Mesothelial cell of epicardium (in vitro differentiated cells): ENCODE measurements at places on chromosomes 11 and 22.

DNA sequence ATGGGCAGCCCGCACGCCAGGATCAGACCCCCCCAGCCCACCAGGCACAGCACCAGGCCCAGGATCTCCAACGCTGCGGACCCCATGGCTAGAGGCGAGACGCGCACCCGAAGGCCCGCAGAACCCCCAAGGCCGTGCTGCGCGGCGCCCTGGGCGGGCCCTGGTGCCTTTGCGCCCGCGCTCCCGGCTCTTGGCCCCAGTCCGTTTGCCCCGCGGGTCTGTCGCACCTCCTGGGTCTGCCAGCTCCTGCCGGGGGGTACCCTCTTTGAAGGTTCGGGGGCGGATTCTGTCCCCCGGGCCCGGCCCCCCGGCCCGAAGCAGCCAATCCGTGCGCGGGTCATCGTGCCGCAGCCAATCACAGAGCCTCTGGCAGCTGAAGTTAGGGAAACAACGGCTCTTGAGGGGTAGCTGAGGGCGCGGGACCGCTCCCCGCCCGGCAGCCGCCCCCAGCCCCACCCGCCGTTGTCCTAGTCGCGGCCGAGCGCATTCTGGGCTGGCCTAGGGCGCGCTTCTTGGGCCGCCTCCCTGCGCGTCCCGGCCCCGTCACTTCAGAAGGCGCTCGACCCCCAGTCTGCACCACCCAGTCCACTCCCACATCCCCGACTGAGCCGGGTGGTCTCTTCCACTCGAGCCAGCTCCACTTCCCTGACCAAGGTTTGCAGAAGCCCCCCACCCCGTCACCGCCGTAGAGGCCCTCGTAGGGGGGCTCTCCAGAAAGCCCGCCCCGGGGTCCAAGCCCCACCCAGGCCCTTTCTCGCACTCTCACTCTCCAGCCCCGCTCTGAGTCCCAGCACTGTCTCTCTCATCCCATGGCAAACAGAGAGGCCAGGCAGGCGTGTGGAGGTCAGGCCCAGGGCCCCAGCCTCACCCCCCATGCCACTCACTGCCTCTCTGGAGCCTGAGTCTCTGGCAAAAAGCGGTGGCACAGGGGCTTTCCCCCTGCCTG is at the start of gene CLDN5:
CLDN5 (minus strand) TSS at position 241 of the 946 bp plus-strand sequence; CDS start at position 86, 155 bp downstream.
- peaks cover 59% of the 10 kb centered on the region for H3K27me3 ChIP-seq
- H3K27ac ChIP-seq: no peak within 1 kb of the TSS
- H3K4me1 ChIP-seq: peaks cover 12% of the 10 kb centered on the region
- no peaks in the 10 kb centered on the region for H3K36me3 ChIP-seq
- no peak for DNase-seq

- H3K4me1 ChIP-seq: no peaks in the 10 kb centered on the region
- H3K27ac ChIP-seq: no peak overlapping the region
- peaks cover 9% of the 10 kb centered on the region for H3K27me3 ChIP-seq
Observed at GRCh38 chr22:16914006-16914405, 88.8 kb upstream of the XKR3 start.

GRCh38 chr11:10426475-10426874 is 28.6 kb upstream of the AMPD3 start:
- peaks cover 23% of the 10 kb centered on the region for H3K27me3 ChIP-seq
- no peak overlapping the region for H3K4me3 ChIP-seq
- no peaks in the 10 kb centered on the region for H3K4me1 ChIP-seq
- H3K36me3 ChIP-seq: no peaks in the 10 kb centered on the region
- H3K27ac ChIP-seq: no peak overlapping the region

DNA sequence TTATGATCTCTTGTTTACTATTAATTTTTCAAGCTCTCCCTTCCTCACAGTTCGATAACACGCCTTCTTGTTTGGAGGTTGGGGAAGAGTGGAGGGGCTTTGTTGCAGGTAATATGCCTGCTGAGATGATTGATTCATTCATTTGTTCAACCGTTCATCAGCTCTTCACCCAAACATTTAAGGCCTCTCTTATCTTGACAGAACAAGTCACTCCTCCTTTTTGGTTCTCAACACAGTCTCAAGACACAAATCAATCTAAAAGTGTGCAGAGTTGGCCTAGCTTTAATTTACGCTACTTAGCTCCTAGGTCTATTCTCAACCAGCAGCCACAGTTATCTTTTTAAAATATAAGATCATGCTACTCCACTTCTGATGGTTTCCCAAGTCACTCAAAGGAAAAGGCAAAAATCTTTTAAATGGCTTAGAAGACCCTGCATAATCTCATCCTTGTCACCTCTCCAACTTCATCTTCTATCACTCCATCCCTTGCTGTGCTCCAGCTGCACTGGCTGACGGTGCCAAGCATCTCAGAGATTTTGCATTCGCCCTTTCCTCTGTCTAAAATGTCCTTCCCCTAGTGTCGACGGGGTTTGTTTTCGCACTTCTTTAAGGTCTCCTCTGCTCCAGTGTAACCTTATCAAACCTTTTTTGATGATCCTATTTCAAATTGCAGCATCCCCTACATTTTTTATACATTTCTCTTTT is 60.3 kb downstream of the AMBRA1 start:
- H3K27ac ChIP-seq: no peak overlapping the region
- no peaks in the 10 kb centered on the region for H3K27me3 ChIP-seq
- H3K4me1 ChIP-seq: peaks cover 12% of the 10 kb centered on the region
- no peak overlapping the region for H3K4me3 ChIP-seq
- DNase-seq: no peak
- no peaks in the 10 kb centered on the region for H3K36me3 ChIP-seq

GRCh38 chr11:45885274-45885920 is at the start of gene MAPK8IP1:
Gene MAPK8IP1 (plus strand): TSS chr11:45885651. CDS start chr11:45885821, 170 bp downstream.
- H3K4me1 ChIP-seq: peaks cover 3% of the 10 kb centered on the region
- H3K4me3 ChIP-seq: peak within 1 kb of the TSS; percentile 70
- DNase-seq: peak; percentile 74
- H3K27ac ChIP-seq: no peak within 1 kb of the TSS

DNA sequence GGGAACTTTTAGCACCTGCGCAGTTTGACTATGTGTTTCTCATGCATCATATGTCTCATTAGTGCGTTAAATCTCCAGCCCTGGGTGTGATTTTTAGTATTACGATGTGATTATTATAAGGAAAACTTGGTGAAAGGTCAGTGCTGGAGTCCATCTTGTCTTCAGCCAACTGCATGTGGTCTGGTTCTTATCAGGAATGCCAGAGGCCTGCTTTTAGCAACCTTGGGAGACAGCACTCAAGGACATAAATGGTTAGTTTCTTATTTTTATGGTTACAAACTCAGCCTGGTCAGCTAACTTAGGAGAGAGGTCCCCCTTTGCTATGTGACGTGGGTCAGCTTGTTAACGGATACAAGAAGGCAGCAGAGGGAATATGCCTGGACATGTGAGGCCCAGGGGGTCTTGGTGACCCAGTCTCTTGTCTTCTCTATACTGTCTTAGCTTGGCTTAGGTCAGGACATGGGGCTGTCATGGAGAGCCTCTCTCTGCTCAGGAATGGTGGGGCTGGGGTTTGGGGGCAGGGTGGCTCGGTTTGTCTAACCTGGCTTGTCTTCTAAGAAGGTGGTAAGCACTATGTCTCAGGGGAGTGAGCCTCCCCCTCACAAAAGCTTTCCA is 21.5 kb downstream of the KCTD21 start:
- no peaks in the 10 kb centered on the region for H3K27me3 ChIP-seq
- no peaks in the 10 kb centered on the region for H3K36me3 ChIP-seq
- no peak for DNase-seq
- peaks cover 23% of the 10 kb centered on the region for H3K4me1 ChIP-seq
- H3K27ac ChIP-seq: no peak overlapping the region
- H3K4me3 ChIP-seq: no peak overlapping the region

GRCh38 chr22:20298110-20298802 is 21.6 kb downstream of the DGCR6L start:
- peaks cover 11% of the 10 kb centered on the region for H3K4me1 ChIP-seq
- H3K27me3 ChIP-seq: peaks cover 71% of the 10 kb centered on the region
- peak overlapping the region; percentile 2 for H3K27ac ChIP-seq
- no peaks in the 10 kb centered on the region for H3K36me3 ChIP-seq
- DNase-seq: no peak
- peak overlapping the region; percentile 66 for H3K4me3 ChIP-seq

- H3K27me3 ChIP-seq: peaks cover 64% of the 10 kb centered on the region
- DNase-seq: no peak
- H3K36me3 ChIP-seq: no peaks in the 10 kb centered on the region
- no peak overlapping the region for H3K27ac ChIP-seq
Observed at GRCh38 chr11:114039551-114039950, 20.0 kb upstream of the ZBTB16 start.

GRCh38 chr11:56911312-56911711 is 77.4 kb upstream of the OR5AK2 start:
- H3K27ac ChIP-seq: no peak overlapping the region
- no peaks in the 10 kb centered on the region for H3K27me3 ChIP-seq
- H3K4me3 ChIP-seq: no peak overlapping the region

DNA sequence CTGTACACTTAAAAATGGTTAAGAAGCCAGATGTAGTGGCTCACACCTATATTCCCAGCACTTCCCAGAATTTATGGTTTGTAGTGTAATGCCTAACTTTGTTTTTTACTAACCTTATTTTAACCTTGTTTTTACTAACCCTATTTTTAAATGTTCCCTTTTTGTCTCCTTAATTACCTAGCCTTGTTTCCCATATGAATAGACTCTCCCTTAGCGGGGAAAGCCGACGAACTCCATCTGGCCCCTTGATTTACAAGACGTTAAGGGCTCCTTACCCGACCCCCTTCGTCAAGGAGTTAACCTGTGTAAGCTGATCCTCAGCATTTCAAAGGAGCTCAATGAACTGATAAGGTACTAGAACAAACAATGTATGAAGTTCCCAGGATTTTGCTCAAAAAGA is 17.1 kb downstream of the APOBEC3H start:
- peak overlapping the region; percentile 22 for H3K4me3 ChIP-seq
- H3K4me1 ChIP-seq: peaks cover 43% of the 10 kb centered on the region
- DNase-seq: no peak
- H3K27ac ChIP-seq: peak overlapping the region; percentile 84
- H3K27me3 ChIP-seq: no peaks in the 10 kb centered on the region

DNA sequence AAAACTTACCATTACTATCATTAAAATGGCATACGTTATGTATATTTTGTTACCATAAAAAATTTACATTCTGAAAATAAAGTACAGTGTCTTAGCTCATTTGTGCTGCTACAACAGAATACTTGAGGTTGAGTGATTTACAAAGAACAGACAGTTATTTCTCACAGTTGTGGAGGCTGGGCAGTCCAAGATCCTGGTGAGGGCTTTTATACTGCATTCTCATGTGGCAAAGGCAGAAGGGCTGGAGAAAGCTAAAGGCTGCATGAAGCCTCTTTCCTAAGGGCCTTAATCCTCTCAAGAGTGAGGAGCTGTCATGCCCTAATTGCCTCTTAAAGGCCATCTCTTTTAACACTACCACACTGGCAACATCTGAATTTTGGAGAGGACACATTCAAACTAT is 13.3 kb downstream of the GGTLC2 start:
- H3K4me1 ChIP-seq: peaks cover 2% of the 10 kb centered on the region
- H3K27me3 ChIP-seq: peaks cover 43% of the 10 kb centered on the region
- no peaks in the 10 kb centered on the region for H3K36me3 ChIP-seq

- peaks cover 41% of the 10 kb centered on the region for H3K36me3 ChIP-seq
- no peaks in the 10 kb centered on the region for H3K4me1 ChIP-seq
- DNase-seq: no peak
- no peak overlapping the region for H3K4me3 ChIP-seq
Observed at GRCh38 chr11:47480762-47481161, 31.8 kb upstream of the RAPSN start.

DNA sequence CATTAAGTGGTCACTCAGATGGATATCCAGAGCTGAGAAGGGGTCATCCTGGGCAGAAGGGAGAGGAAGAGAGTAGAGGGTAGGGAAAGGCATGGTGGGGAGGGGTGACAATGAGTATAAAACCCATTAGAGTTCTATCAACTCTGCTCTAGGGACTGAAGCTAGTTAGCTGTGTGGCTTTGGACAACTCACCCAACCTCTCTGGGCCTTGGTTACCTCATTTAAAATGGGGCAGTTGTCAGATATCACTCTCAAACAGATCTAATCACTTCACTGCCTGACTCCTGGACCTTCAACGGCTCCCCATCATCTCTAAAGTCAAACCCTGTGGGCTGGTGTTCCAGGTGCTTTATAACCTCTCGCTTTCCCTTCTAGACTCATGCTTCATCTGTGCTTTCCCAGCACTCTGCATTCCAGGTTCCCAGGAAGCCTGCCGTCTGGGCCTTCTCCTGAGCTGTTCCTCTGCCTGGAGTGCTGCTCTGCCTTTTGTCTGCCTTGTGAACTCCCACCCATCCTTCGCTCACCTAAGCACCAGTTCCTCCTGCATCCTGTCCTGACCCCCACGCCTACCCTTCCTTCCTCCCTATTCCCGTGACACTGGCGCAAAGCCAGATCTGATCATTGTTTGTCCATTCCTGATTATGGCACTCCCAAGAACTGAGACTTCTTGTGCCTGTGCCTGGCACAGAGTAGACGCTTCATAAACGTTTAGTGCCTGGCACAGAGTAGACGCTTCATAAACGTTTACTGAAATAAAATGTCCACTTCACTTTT is 22.3 kb upstream of the KCNJ11 start:
- no peaks in the 10 kb centered on the region for H3K36me3 ChIP-seq
- no peak overlapping the region for H3K27ac ChIP-seq
- peaks cover 59% of the 10 kb centered on the region for H3K27me3 ChIP-seq
- no peak for DNase-seq
- H3K4me3 ChIP-seq: no peak overlapping the region

GRCh38 chr11:69209038-69209350 is 53.3 kb downstream of the SMIM38 start:
- peaks cover 5% of the 10 kb centered on the region for H3K27me3 ChIP-seq
- no peak for DNase-seq
- H3K4me1 ChIP-seq: peaks cover 14% of the 10 kb centered on the region
- peaks cover 5% of the 10 kb centered on the region for H3K36me3 ChIP-seq
- no peak overlapping the region for H3K27ac ChIP-seq

DNA sequence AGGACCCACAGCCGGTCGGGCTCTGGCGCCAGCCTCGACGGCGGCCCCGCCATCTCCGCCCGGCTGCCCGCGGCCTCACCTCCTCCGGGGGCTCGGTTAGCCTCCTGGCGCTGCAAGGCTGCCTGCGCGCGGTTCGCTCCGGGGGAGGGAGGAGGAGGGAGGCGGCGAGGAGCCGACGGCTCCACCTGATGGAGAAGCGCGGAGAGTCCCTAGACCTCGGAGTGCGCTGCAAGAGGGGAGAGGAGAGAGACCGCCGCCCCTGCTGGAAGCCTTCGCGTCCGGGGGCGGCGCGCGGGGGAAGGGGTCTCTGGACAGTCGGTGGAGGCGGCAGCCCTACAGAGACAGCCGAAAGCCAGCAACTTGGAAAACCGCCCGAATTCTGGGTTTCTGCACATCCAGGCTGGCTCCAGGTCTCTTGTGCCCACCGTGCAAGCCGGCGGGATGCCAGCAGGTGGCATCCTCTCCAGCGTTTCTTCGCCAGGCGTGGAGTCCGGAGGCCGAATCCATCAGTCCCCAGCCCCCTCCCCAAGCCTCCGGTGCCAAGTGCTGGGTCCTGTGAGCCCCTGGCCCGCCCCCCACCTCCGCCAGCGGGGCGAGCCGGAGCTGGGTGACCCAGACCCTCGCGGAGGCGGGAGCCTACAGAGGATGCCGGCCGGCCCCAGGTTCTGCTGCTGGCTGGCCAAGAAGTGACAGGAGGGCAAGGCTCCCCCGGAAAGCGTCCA is 2.9 kb upstream of the KIRREL3 start:
- H3K36me3 ChIP-seq: no peaks in the 10 kb centered on the region
- H3K4me1 ChIP-seq: peaks cover 7% of the 10 kb centered on the region
- DNase-seq: peak; percentile 39
- no peak overlapping the region for H3K27ac ChIP-seq
- peaks cover 46% of the 10 kb centered on the region for H3K27me3 ChIP-seq
- peak overlapping the region; percentile 40 for H3K4me3 ChIP-seq
